Hepatocyte (in vitro differentiated cells): ENCODE measurements at places on chromosomes 2 and 18. TPM values are rescaled to one million over a fixed set of nuclear protein-coding genes. Genes with fewer than 3 reads are reported as not detected.

Gene RND3
- 133 and 135 TPM in 2 replicates for total RNA-seq

GRCh38 chr2:66438891-66439811, 4.2 kb downstream of the MEIS1 start:
- DNase-seq, result no peak

- DNase-seq, result peak; percentile 51
Measured at GRCh38 chr2:54708584-54709335, 14.7 kb upstream of the EML6 start.

DNA sequence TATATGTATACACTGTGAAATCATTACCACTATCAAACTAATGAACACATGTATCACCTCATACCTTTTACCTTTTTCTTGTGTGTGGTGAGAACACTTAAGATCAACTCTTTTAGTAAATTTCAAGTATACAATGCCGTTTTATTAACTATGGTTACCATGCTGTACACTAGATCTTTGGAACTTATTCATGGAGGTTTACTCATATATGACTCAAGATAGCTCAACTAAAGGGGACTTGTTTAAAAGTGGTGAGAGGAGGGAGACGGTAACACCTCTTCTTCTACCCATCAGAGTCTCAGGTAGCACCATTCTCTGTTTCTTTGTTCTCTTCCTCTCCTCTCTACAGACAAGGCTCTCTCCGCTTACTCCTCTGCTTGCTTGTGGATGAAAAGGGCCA, 36.1 kb upstream of the TMEM178A start:
- DNase-seq, result no peak

DNA sequence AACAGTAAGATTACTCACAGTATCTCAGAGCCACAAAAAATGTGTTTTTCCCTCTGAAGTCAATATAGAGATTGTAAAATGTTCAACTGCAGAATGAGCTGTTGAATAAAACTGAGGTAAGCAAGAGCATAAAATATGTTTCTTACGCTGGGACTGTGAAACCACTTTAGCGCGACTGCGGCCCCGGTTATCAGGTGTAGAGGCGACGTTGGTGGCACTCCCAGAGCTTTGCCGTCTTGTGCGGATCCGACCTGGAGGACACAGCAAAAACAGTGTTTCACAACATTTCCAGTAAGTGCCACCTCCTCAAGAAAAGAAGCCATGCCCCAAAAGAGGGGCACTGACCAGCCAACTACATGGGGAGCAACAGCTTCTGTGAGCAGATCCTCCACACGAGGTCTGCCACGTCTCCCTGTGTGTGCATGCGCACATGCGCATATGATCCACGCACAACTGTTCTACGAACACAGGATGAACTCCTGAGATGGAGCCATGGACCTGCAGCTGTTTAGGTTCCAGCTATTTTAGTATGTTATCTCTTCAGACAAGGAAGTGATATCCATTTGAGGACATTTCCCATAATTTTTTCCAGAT, 100.7 kb upstream of the RNU4ATAC start:
- no peak for DNase-seq

Gene TWIST2
- total RNA-seq, result 19.7 and 21.1 TPM in 2 replicates

Gene CCBE1
- total RNA-seq, result 2.8 and 3.1 TPM in 2 replicates

Gene KLHL30
- not detected in 2 replicates for total RNA-seq

Gene ANKRD29
- 12.1 and 17.4 TPM in 2 replicates for total RNA-seq

GRCh38 chr2:212713681-212714080, 175.1 kb upstream of the ERBB4 start:
- DNase-seq, result no peak
